ENCODE measurements at places on chromosomes 7 and 10.

- no peak for DNase-seq
These were observed 70.0 kb upstream of the INPP5A start for GRCh38 chr10:132467464-132468149.

DNA sequence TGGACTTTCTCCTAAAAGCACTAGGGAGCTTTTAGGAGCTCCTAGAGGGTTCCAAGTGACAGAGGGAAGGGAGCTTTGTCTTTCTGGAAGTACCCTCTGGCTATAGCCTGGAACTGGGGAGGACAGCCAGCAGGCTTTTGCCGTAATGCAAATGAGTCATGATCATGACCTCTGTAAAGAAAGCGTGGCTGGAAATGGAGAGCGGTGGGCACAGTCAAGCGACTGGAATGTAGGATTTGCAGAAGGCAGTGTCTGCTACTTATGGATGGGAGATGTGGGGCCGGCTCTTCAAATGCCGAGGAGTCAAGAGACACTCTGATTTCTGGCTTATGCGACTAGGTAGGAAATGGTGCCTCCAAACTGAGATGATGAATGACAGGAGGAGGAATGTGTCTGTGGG, 34.6 kb upstream of the PLPP4 start:
- DNase-seq = no peak

DNA sequence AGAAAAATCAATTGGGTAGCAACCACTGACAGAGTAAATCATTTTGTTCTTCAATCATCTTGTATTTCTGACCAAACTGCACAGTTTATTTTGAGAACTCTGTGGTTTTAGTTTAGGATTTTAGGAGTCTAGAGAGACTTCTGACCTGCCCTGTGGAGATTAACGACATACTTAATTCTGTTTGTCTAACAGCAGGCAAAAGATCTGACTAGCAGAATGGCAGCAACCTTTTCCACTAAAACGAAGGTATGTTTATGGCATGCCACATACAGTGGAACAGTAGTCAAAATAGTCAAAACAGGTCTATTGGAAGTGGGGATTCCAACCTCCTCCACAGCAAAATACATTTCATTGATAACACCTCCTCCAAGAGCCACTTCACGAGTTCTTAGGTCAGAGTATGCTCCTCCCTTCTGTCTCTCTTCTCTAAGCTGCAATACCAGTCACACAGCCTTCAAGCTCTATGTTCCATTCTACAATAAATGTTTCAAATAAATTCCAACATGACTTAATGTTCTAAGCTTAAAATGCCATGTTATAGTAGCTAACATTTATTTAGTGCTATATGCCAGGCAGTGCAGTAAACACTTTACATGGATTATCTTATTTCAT, 34.4 kb downstream of the NRCAM start:
- DNase-seq = no peak

- DNase-seq = no peak
These were observed 821.9 kb upstream of the AUTS2 start for GRCh38 chr7:68776326-68776725.

DNA sequence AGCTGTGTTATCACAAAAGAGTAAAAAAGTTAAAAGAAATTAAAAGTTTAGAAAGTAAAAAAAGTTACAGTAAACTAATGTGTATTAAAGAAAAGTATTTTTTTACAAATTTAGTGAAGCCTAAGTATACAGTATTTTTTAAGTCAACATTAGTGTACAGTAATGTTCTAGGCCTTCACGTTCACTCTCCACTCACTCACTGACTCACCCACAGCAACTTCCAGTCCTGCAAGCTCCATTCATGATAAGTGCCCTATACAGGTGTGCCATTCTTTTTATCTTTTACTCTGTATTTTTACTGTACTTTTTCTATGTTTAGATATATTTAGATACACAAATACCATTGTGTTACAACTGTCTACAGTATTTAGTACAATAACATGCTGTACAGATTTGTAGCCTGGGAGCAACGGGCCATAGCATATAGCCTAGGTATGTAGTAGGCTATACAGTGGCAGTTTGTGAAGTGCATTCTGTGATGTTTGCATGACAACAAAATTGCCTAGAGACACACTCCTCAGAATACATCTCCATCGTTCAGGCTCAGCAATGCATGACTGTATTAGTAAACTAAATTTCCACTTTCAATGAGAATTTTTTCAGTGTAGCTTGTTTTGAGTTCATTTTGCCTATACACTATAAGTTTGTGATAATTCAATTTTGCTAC, 539.9 kb upstream of the C7orf33 start:
- no peak for DNase-seq
